Effector memory CD4-positive, alpha-beta T cell (primary cell): ENCODE measurements at places on chromosomes 3 and 15.

DNA sequence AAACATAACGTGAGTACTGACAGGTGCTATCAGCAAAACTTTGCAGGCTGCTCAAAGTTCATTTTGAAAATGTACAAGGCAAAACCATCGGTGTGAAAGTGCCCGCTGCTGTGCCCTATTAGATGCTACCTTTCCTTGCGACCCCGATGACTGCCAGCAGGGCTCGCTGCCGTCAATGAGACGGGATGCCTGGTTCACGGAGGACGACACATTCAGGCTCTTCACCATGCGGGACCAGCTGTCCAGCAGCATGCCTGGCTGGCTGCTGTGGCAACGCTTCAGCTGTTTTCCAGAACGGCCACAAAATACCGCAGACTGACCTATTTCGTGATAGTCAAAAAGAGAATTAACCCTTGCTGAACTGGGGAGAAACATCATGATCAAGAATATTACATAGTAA is 92.7 kb upstream of the OCA2 start:
- DNase-seq, result no peak

GRCh38 chr3:110324171-110324705 is 747.4 kb upstream of the NECTIN3 start:
- DNase-seq, result no peak

- DNase-seq, result no peak
Measured at GRCh38 chr3:98323425-98323824, 30.2 kb upstream of the OR5K4 start.

- DNase-seq, result no peak
Measured at GRCh38 chr3:170640737-170641171, 54.9 kb upstream of the SLC7A14 start.

DNA sequence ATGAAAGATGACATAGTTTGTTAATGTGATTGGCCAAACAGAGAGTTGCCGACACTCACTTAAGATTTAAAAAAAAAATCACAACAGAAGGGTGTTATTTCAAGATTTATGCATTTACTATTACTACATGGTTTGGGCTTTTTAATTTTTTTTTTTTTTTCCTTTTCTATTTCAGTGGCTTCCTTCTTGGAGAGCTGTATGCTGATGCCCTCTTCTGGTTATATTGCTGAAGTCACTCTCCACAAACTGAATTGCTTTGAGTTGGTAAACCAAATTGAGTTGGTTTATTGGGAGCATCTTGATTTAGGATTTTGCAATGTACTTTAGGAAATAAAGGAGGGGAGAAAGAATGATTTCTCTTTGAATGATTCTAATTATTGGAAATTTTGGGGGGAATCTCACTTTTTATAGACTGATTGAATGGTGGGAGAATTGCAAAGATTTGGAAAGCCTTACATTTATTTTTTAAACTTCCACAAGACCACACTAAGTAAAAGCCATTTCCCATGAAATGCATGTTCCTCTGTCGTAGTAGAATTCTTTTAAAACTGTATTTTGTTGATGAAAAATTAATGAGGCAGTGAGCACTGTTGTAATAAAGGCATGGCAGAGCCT is 186.6 kb upstream of the FEZF2 start:
- no peak for DNase-seq

- no peak for DNase-seq
Measured at GRCh38 chr3:136678981-136679380, 73.2 kb downstream of the STAG1 start.

- DNase-seq, result no peak
Measured at GRCh38 chr3:48851407-48851806, 3.7 kb upstream of the PRKAR2A start.

DNA sequence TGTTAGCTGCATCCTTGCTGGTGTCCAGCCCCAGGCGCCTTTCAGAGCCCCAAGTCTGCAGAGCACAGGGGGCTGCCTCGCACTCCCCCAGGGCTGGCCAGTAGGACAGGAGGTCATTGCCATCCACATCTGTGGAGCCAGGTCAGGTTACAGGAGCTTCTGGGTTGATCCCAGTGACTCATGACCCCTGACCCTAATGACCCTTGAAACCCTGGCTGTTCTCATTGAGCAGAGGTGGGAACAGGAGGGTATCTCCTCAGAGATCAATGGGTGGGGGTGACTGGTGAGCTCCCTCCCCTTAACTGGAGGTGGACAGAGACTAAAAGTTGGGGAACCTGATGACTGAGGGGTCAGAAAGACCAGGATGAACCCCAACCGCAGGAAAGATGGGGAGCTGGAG is 6.1 kb upstream of the SLC26A6 start:
- no peak for DNase-seq

DNA sequence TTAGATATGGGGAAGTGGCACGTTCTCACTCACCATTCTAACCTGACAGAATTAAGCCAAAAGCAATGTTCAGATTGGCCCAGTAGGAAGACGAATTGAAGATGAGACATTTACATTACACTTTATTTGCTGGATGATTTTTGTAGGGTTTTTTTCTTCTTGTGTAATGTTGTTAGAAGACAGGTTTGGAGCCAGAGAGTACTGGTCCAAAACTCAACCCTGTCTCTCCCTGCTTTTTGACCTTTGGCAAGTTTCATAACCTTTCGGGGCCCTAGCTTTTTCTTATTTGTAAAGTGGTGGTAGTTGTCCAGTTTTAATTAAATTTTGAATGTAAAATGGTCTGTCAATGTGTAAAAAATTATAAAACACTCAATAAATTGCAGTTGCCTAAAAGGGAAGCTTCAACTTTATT is 29.5 kb downstream of the PDE8A start:
- DNase-seq, result no peak

GRCh38 chr15:55894399-55894965 is 98.9 kb downstream of the NEDD4 start:
- DNase-seq, result no peak
